ENCODE measurements at places on chromosomes 16 and 17.

GRCh38 chr17:17408236-17408794, 68.5 kb upstream of the MED9 start:
- DNase-seq, result no peak

DNA sequence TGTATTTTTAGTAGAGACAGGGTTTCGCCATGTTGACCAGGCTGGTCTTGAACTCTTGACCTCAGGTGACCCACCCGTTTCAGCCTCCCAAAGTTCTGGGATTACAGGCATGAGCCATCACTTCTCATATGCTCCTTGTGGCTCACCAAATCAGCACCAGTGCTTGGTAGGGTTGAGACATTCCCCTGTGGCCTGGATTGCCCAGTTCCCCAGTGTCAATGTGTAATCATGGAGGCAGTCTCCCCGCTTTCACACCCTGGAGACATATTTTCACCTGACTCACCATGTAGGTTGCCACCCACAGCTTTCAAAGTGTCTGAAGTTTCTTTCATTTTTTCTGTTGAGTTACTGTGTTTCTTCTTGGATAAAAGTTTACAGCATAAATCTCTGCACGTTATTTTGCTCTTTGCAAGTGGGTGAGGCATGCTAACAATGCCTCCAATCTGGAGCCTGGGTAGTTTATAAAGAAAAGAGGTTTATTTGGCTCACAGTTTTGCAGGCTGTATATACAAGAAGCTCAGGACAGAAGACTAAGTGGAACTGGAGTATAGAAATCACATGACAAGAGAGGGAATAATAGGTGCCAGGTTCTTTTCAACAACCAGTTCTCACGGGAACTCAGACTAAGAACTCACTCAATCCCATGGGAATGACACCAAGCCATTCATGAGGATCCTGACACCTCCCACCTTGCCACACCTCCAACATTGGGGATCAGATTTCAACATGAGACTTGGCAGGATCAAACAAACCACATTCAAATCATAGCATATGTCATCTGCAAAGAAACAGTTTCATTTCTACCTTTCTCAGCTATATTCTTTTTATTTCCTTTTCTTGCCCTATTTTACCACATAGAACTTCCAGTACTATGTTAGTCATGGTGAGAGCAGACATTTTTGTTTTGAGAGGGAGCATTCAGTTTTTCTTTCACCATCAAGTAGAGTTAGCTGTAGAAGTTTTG, 113.2 kb downstream of the PHKB start:
- no peak for DNase-seq

GRCh38 chr17:12064395-12064794, 43.7 kb downstream of the MAP2K4 start:
- DNase-seq, result no peak

DNA sequence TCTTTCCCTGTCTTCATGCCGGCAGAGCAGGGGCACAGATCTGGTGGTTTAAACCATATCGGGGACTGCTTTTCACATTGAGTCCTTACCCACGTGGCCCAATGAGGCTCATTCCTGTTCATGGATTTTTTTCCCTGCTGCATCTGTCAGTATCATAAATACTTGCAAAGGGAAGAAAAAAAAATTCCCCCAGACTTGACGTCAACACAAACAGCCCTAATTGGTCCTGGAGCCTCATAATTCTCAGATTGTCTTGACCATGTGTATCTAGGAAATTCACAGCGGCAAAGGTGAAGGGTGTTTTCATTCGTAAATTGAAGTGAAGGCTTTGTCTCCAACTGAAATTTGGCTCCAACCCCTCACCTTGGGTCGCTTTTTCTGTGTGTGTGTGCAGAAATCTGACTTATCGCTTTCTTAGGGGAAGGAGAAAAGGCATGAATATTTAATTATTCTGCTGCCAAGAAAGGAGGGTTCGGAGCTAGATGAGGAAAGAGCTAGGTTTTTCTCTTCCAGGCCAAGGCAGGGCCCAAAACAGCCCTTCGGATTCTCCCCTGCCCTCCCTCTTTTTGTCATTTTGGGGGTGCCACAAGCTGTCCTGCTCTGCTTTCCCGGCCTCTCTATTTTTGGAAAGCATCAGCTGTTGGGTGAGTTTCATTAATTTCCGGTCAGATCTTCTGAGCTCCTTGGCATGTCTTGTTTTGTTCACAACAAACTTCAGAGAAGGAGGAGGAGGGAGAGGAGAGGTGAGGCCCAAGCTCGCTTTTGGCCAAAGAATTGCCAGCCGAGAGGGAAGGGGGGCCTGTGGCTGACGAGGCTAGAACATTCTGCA, 17.8 kb upstream of the CIBAR2 start:
- peak; percentile 53 for DNase-seq

GRCh38 chr17:69287168-69287567, 39.8 kb downstream of the ABCA5 start:
- DNase-seq, result no peak
